ENCODE measurements at places on chromosomes 16 and 17.

- DNase-seq, result no peak
These were observed 656 bp upstream of the GEMIN4 start for GRCh38 chr17:752620-753219.

DNA sequence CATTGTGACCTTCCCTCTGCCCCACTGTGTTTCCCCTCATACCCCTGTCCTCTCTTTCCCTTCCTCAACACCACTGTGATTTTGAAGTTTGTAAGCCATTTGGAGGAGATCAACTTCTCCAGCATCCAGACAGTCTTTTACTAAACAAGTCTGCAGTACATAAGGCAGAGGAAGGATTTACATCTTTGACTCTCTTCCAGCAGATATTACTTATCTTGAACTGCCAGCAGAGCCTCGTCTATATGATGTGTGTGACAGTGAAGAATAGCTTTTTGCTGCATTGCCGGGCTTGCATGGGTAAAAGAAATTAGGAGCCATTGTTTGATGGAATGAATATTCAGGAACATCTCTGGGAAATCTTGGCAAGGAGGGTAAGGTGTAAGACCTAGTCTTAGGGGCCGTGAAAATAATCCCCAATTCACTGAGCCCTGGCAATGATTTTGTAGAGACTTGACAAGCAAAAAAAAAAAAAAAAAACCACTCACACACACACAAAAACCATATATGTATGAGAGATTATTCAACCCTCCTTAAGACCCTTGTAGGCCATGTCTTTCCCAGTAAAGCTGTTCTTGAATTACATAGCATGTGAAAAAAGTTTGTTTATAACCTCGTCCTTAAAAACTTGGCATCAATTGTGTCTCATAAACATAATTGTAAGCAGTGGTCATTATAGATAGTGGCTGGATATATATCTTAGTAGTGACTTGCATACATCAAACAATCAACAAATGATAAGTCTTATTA, 903.9 kb downstream of the CDH11 start:
- no peak for DNase-seq

DNA sequence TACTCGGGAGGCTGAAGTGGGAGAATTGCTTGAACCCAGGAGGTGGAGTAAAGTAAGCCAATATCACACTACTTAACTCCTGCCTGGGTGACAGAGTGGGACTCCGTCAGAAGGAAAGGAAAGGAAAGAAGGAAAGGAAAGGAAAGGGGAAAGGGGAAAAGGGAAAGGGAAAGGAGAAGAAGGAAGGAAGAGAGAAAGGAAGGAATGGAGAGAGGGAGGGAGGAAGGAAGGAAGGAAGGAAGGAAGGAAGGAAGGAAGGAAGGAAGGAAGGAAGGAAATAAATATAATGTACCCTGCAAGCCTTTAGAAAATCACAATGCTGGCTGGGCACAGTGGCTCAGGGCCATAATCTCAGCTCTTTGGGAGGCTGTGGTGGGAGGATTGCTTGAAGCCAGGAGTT, 27.3 kb downstream of the SLC5A11 start:
- DNase-seq, result no peak

GRCh38 chr17:37465069-37465616, 24.5 kb upstream of the DUSP14 start:
- DNase-seq, result peak; percentile 90

- DNase-seq, result no peak
These were observed 32.3 kb upstream of the EMP2 start for GRCh38 chr16:10612649-10613179.

GRCh38 chr17:39782481-39782880, 44.7 kb downstream of the GRB7 start:
- DNase-seq, result peak; percentile 86

DNA sequence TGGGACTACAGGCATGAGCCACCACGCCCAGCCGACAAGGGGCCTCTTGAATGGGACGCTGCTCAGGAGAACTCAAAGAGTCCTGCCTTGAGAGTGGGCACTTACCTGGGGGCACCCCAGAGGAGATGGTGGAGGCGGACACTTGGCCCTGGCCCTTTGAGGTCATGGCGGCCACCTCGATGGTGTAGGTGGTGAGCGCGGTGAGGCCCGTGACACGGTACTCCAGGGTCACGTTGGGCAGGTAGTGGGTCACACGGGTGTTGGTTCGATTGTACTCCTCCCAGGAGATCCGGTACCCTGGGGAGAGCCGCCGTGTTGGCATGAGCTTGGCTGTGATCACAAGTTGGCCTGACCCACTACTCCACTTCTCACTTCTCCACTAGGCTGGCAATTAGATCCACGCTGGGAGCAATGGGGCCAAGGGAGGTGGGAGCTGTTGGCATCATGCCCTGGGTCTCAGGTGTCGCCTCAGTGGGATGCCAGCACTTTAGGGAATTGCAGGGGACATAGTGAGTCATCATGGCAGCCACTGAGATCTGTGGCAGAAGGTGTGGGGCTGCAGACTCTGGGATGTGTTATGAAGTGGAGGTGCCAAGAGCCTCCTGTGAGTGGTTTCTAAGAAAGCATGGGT, 89.2 kb upstream of the CDC42EP4 start:
- no peak for DNase-seq
